Uterine smooth muscle cell (primary cell): ENCODE measurements at places on chromosomes 1 and 21. TPM values are rescaled to one million over a fixed set of nuclear protein-coding genes. Genes with fewer than 3 reads are reported as not detected.

The LCE3D gene
- not detected in 2 replicates for total RNA-seq

The CLDN17 gene
- not detected in 2 replicates for total RNA-seq

The ARMH1 gene
- 0.11 and 0.87 TPM in 2 replicates for total RNA-seq

The CHIA gene
- not detected in 2 replicates for total RNA-seq

The FOXD3 gene
- total RNA-seq: not detected in 2 replicates

The LRP8 gene
- 45.2 and 58.2 TPM in 2 replicates for total RNA-seq

The OR2W3 gene
- total RNA-seq: not detected in 2 replicates

The FAM72B gene
- total RNA-seq: 2.4 and 3.9 TPM in 2 replicates

The C1orf115 gene
- total RNA-seq: 2.5 and 4.2 TPM in 2 replicates

The HEYL gene
- 0.12 TPM in 1 of 2 replicates, not detected in the other for total RNA-seq

The ELAPOR1 gene
- 0.44 and 0.50 TPM in 2 replicates for total RNA-seq

The SMG5 gene
- 54.8 and 59.2 TPM in 2 replicates for total RNA-seq

The NPHP4 gene
- total RNA-seq: 7.5 and 9.2 TPM in 2 replicates

The POLR3C gene
- 42.9 and 49.2 TPM in 2 replicates for total RNA-seq

The PAQR6 gene
- total RNA-seq: 0.22 and 0.37 TPM in 2 replicates
